Stimulated activated naive CD4-positive, alpha-beta T cell treated with Interleukin-2 at 50 U/mL for 16 hours (primary cell): ENCODE measurements at places on chromosomes 11 and 22.
A peak's percentile ranks its signal among the peaks of the same experiment; 100 is the strongest.

GRCh38 chr11:8289492-8289918 lies 25.8 kb upstream of the LMO1 start:
- DNase-seq: no peak

DNA sequence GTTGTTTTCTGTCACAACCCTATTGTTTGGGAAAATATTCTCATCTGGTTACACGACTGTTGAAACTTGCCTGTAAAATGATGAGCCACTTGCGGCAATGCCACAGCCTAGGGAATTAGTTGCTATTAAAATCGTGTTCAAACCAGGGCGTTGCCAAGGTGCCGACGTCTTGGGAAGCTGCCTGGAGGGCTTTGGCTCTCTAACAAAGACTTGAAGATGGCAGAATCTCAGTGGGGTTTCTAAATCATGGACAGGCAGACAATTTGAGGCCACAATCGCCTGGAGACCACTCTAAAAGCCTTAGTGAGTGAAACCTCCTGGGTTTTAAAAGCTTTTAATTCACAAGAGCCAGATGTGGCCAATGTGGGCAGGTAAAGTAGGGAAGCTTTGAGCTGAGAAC lies 117.2 kb upstream of the BMAL1 start:
- no peak for DNase-seq

DNA sequence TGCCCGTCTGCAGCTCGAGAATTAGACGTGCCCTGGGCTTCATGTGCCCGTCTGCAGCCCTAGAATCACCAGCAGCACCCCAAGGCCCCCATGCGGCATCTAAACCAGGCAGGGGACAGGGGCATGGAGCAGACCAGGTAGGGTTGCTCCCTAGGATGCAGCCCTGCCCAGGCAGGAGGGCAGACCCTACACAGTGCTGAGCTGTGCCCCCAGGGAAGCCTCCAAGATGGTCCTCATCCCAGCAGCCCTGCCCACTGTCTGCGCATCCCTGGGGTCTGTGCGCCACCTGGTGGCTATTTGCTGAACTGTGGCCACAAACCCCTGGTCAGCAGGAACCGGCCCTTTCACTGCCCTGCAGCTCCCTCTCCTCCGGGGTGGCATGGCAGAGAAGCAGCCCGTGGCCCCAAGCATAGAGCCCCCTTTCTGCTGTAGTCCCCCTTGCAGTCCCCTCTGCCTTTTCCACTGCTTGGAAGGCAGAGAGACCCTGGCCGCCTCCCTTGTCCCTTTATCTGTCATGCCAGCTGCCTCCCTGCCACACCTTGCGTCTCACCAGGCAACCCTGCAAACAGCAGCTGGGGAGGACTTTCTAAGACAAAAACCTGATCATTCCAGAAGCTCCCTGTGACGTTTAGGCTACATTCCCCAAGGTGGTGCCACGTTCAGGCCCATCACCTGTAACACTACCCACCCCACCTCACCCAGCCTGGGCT lies 86.6 kb downstream of the KCNQ1 start:
- DNase-seq: peak; percentile 58

DNA sequence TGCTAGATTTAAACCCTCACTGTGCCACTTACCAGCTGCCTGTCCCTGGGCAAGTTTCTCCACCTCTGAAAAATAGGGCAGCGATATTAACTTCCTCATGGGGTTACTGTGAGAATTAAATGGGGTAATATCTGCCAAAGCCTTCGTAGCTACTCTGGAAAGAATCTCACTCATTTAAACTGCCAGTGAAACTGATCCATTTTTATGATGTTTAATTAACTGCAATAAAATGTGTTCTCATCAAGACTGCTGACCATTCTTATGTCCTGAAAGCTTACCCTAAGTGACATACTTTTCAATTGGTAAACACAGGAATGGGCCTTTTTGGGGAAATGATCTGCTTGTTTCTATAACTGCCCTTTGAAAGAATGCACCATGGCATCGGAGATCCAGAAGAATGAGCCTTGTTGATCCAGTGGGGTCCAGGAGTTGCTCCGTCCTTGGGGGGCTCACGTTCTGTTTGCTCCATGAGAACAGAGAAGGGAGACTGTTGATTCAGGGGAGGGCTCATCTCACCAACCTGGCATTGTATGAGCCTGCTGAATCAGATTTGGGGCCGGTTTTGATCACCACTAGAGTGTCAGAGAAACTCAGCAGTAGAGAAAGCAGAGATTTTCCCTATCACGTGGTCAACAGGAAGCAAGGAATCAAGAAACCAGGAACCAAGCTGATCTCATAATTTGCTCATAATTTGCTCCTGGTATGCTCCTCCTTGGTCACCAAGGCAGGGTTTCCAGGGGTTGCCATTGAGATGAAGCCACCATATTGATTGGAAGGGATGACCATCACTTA lies 7.0 kb upstream of the CCDC86 start:
- DNase-seq: no peak

GRCh38 chr11:100861212-100861611 lies 174.1 kb downstream of the ARHGAP42 start:
- no peak for DNase-seq
